ENCODE measurements at places on chromosomes 3 and 15.

DNA sequence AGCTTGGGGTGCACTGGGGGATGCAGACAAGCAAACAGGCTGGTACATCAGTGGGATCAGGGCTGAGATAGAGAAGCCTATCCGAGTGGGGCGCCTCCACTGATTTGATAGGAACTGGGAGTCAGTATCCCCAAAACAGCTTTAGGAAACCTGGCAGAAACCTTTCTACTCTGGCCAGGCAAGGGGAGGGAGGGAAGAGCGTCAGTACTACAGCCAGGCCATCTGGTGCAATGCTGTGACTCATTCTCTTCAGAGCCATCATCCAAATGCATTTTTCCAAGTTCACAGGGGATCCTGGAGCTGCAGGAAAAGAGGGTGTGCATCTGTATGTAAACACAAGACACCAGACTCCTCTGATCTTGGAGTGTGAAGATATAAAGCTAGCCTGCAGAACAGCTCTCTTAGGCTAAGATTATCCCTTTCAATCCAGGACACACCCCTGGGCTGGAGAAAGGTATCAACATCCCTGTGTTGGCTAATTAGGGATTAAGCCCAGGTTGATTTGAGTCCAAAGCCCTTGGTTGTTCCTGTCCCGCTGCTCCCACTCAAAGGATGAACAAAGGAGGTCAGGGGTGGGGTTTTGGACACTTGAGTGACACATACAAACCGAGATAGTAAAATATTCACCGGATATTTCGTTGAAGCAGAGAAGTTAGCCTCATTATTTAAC, 9.3 kb downstream of the GALNT15 start:
- no peak for DNase-seq

DNA sequence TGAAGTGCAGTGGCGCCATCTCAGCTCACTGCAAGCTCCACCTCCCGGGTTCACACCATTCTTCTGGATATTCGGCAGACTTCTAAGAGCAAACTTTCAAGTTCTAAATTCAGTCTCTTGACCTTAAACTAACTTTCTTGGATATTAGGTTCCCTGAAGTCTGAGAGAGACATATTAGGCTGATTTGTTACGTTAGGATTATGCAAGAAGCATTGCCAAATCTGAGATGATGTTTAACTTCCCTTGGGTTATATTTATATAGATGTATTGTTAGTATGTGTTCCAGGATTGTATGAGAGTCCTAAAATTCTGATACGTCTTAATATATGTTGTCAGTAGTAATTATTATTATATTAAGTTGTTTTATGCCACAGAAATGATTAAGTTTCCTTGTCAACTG, 80.1 kb downstream of the SLC6A1 start:
- DNase-seq = no peak

GRCh38 chr15:65916041-65916663, 46.9 kb downstream of the RAB11A start:
- DNase-seq = no peak

DNA sequence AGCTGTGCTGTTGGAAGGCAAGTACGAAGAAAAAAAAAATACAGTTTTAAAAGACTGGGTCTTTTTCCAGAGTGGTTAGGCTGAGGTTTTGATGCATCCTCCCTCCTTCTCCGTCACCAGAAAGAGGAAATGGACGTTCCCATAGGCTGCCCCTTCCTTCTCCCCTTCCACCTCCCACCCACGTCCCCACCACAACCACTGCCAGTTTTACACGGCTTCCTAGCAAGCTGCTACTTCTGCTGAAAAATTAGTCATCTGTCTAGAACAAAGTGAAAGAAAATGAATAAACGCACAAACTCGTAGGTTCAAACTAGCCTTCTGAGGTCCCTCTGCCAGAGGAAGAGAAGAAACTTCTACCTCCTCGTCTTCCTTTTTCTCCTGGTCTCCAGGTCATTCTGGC, 71.6 kb upstream of the RPL35A start:
- no peak for DNase-seq

DNA sequence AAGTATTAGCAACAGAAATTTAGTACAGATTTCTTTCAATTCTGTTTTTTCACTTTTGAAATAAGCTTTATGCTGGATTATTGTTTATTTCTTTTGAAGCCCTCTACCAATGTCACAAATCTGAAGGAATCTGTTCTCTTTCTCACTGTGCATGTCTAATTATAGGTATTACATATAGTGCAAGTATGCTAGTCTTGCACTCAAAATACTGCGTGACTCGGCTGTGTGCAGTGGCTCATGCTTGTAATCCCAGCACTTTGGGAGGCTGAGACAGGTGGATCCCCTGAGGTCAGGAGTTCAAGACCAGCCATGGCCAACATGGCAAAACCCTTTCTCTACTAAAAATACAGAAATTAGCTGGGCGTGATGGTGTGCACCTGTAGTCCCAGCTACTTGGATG, 95.8 kb upstream of the PLAAT1 start:
- no peak for DNase-seq

DNA sequence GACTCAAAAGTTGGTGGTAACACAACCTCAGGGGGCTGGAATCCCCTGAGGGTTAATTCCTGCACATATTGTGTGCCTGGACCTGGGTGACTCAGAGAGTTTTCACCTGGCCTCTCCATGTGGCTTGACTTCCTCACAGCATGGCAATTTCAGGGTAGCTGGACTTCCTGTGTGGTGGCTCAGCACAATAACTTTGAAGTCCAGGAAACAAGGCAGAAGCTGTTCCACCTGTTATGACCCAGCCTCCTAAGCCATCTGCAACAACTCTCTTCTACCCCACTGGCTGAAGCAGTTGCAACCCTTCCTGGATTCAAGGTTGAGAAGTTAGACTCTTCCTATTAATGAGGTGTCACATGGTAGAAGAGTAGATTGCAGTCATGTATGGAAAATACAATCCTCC, 58.4 kb downstream of the EDEM1 start:
- DNase-seq = no peak

- DNase-seq = no peak
These were observed 230.7 kb downstream of the BBX start for GRCh38 chr3:107753494-107753893.

DNA sequence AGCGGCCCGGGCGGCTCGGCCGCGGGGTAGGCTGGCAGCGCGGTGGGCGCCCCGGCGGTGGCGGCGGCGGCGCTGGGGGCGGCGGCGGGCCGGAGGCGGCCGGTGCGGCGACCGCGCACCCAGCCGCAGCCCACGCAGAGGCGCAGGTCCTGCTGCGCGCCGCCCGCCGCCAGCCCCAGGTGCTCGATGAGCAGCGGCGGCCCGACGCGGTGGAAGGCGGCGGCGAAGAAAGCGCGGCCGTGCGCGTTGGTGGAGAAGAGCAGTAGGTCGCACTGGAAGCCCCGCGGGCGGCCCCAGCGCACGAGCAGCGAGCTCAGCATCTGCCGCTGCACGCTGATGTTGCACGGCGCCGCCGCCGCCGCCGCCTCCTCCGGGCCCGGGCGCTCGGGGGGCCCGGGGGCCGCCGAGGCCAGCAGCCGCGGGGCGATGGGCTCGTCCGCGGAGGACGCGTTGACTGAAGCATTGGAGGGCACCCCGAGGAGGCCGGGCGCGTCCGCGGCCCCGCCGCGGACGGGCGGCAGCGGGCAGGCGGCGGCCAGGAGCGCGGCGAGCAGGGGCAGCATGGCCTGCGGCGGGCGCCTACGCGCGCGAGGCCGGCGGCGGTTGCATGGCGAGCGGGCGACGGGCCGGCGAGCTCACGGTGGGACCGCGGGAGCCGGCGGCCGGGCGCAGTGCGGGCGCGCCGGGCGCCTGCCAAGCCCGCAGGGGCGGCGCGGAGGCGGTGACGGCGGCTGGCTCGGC, 452 bp downstream of the TMEM158 start:
- DNase-seq = no peak

GRCh38 chr15:90240856-90241255, 6.8 kb downstream of the GDPGP1 start:
- DNase-seq = no peak

GRCh38 chr3:41489231-41489630, 289.9 kb downstream of the CTNNB1 start:
- no peak for DNase-seq

GRCh38 chr3:124684459-124684858, 45.8 kb upstream of the UMPS start:
- no peak for DNase-seq

GRCh38 chr3:126886217-126886616, 96.7 kb upstream of the PLXNA1 start:
- DNase-seq = no peak

DNA sequence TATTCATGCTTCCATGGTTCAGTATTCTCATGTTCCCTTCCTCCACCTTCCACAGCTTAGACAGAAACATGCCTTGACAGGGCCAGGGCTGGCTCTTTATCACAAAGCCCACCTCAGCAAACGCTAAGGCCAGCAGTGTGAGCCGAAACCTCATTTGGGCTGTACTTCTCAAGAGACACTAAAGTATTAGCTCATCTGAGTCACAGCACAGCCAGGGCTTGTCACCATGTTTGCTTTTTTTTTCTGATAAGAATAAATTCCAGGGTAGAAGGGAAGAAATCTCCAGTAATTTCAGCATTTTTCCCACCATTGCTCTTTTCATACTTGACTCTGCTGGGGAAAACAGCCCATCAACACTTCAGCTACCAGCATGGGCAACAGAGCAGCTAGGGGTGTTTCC, 95.4 kb downstream of the MYLK start:
- no peak for DNase-seq

DNA sequence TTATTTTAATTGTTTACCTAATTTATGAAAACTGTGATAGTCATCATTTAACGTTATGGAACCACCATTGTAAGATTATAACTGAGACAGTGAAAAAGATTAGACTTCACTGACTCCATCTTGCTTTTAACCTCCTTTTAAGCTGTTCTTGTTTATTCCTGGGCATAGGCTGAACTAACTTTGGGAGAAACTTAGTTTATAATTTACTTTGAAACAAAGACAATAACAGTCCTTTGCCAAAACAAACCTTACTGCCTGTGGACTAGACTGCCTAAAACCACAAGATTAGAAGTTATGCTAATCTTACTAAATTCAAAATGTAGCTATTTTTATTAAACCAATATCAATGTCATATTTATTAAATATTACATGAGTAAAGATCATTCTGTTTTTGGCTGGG, 44.3 kb upstream of the TMEM45A start:
- no peak for DNase-seq

GRCh38 chr3:49666592-49666991, 7.6 kb upstream of the APEH start:
- no peak for DNase-seq

DNA sequence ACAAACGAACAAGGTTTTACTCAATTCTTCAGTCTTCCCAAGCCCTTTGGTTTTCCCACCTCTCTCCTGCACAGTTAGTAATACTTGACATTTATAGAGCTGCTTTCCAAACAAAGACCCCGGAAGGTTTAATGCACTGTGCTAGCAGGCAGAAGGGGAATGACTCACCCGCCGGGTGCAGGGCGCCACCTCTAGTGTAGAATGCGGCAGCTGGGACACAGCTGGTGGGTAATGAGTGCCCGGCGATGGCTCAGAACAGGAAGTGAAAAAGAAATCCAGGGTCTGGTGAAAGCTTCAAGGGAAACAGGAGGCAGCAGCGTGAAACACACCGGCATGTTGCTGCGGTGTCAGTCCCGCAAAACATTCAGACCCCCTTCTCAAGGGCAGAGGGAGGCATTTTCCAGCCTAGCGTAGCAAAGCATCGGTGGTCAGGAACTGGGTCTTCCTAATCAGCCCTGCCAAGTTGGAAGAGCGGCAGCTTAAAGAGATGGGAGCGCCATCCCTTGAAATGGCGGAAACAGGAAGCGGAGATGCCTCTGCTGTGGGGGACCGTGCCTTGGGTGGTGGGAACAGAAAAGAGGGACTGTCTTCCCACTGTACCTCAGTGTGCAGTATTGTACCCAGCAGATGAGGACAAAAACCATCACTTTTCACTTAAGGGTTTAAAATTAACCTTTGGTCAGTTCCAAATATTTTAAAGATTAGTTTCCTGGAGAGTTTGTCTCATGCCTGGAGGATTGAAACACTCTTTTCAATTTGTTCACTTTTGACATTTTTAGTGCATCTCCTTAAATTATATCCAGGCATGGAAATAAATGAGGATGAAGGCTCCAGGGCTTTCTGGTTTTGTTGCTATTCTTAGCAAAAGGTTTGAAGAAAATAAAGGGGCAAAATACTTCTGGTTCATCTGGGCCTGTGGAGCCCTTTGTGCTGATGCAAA, 160.7 kb upstream of the MCTP2 start:
- DNase-seq = peak; percentile 52

DNA sequence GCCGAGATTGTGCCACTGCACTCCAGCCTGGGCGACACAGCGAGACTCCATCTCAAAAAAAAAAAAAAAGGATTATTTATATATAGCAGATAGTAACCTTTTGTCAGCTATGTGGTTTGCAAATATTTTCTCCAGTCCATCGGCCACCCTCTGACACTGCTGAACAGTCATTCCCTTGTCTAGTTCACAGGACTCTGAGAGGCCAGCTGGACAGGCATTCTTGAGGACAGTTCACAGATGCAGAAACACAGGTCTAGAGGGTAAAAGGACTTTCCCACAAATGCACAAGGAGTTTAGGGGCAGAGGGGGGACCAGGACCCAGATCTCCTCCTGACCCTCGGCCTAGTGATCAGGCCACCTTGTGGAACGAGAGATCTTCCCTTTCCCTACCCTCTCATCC, 7.5 kb upstream of the TMEM40 start:
- no peak for DNase-seq

GRCh38 chr15:27816790-27817189, 282.3 kb downstream of the OCA2 start:
- no peak for DNase-seq

DNA sequence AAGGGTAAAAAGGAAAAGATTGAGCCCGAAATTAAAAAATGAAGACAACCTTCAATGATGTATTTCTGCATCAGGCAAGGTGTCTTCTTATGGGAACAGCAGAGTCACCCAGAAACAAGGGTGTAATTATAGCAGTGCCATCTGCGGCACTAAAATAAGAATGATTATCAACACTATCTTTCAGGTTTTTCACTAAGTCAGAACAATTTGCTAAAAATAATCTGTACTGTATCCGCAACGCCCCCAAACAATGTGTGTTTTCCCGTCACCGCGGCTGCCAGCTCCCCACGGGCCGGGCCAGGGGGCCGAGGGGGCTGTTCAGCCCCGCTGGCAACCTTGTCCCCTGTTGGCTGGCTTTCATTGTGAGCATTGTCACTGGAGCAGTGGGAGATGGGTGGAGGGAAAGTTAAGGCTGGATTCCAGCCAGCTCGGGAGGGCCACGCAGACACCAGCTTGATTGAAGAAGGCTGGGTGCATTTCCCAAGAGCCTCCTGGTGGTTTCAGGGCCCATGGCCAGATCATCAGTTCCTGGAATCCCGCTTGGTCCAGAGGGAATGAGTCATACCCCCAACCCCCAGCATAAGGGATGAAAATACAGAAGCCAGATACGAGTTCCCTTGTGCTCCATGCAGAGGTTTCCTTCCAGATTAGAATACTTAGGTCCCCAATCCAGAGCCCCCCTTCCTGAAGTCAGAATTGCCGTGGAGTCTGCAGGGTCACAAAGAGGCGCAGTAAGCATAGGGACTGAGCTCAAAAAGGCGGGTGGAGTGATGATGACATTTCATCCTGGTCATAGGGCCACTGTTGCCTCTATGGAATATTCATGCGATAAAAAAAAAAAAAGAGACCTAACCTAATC, 90.2 kb upstream of the KLF13 start:
- DNase-seq = no peak
